Fibroblast of villous mesenchyme (primary cell): ENCODE measurements at places on chromosomes 3 and 15. TPM values are rescaled to one million over a fixed set of nuclear protein-coding genes. Genes with fewer than 3 reads are reported as not detected.

The PATL2 gene
- 0.86 and 0.97 TPM in 2 replicates for total RNA-seq

The HCLS1 gene
- total RNA-seq, result 0.86 and 4.8 TPM in 2 replicates

The CPLX3 gene
- total RNA-seq, result not detected in 2 replicates

The MESP2 gene
- 0.32 and 0.43 TPM in 2 replicates for total RNA-seq

The B4GALT4 gene
- 28.3 and 47.5 TPM in 2 replicates for total RNA-seq

The XCR1 gene
- total RNA-seq, result not detected in 2 replicates

The SV2B gene
- total RNA-seq, result not detected in 2 replicates

The ANKUB1 gene
- not detected in 2 replicates for total RNA-seq

The ROPN1 gene
- under 0.01 TPM in 1 of 2 replicates, not detected in the other for total RNA-seq

The LMAN1L gene
- total RNA-seq, result not detected in 2 replicates
